ENCODE measurements at places on chromosomes 1 and 21. TPM values are rescaled to one million over a fixed set of nuclear protein-coding genes. Genes with fewer than 3 reads are reported as not detected.

GRCh38 chr1:3672231-3672970, 20.1 kb downstream of the TP73 start:
- no peak for DNase-seq

GRCh38 chr1:54407154-54407403, 885 bp upstream of the SSBP3 start:
- no peak for DNase-seq

GRCh38 chr1:175217721-175218531, 25.4 kb upstream of the KIAA0040 start:
- no peak for DNase-seq

The NUF2 gene
- 0.47 TPM for polyA plus RNA-seq

DNA sequence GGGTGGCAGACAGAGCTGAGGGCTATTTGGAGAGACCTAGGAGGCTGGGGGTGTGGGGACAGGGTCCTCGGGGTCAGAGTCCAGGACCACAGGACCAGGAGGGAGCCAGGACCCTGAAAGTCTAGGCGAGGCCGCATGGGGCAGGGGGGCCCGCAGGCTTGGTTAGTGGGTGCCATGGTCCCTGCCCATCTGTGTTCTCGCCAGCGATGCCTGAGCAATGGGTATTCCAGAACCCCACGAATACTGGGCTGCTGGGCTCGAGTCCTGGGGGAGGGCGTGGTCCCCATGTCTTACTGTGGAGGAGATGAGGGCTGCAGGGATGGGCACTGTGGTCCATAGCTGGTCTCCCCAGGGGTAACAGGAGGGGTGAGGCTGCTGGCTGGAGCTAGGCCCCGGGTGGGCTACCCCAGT, 2.0 kb downstream of the KRTAP10-6 start:
- DNase-seq, result no peak

GRCh38 chr1:30627206-30627605, 96.2 kb downstream of the MATN1 start:
- DNase-seq, result no peak

DNA sequence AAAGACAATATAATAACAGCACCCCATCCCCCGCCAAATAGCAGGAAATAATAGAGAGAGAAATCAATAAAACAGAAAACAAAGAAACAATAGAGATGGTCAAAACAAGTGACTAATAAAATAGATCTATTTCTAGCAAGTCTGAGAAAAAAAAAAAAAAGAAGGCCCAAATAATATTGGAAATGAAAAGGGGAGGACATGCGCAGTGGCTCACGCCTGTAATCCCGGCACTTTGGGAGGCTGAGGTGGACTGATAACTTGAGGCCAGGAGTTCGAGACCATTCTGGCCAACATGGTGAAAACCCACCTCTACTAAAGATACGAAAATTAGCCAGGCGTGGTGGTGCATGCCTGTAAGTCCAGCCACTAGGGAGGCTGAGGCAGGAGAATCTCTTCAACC, 18.5 kb upstream of the HCRTR1 start:
- DNase-seq, result no peak

DNA sequence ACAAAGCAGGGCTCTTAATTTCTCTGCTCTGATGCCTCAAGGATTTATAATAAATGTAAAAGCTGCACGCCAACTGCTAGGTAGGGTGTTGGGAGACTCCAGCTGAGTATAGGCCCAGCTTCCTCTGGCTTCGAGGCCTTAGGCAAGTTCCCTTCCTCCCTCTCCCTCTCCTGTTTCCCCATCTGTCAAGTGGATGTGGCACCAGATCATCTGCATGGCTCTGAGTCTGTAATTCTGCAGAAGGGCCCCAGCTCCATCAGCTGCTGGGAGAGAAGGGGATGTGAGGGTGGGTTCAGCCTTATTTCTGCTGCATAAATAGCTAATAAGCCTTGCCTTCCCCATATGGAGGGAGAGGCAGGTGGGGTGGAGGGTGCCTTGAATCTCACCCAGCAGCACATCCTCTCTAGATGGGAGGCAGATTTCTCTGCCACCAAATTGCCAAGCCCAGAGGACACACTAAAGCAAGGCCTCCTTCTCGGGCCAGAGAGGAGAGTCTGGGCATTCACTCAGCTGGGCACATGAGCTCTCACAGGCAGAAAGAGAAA, 3.8 kb downstream of the TRIM62 start:
- no peak for DNase-seq

DNA sequence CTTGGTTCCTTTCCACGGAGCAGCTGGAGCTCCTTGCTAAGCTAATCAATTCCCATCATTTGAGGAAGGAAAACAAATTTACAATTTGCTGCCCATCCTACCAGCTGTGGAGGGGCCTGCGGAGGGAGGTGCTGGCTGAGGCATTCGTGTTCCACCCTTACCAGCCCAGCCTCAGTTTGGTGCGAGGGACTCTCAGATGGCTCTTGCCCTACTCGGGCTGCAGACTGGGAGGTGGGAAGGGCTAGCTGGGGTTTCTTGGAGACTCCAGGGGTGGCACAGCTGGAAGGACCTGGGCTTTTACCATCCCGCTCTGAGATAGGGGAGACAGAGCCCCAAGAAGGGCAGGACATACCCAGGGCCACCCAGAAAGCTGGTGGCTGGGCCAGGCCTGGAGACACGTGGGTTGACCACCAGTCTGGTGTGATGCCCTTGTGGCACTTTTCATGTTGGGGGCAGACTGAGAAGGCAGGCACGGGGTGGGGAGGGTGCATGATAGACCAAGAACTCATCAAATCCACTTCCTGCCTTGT, 17.7 kb downstream of the DISP3 start:
- DNase-seq, result no peak

The CSRP1 gene
- 783 TPM for polyA plus RNA-seq

DNA sequence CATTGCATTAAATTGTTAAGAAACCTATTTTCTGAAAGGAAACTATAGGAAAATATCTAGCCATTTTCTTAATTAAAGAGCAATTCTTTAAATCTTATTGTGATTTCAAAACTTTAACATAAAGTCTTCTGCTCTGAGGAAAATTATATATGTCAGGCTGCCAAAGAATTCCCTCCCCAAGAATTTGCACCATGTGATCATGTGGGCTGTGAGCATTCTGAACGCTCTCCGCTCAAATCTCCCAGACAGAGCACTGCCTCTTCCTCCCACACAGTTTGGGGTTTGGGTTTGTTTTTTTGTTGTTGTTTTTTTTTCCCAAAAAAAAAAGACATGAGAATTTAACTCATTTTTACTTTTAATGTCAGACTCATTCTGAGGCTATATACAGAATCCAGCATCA, 155.9 kb upstream of the PALMD start:
- no peak for DNase-seq

- DNase-seq, result no peak
Observed at GRCh38 chr1:12014141-12014991, 4.9 kb upstream of the MIIP start.

- DNase-seq, result no peak
Observed at GRCh38 chr1:191690931-191691330, 467.3 kb upstream of the RGS18 start.

DNA sequence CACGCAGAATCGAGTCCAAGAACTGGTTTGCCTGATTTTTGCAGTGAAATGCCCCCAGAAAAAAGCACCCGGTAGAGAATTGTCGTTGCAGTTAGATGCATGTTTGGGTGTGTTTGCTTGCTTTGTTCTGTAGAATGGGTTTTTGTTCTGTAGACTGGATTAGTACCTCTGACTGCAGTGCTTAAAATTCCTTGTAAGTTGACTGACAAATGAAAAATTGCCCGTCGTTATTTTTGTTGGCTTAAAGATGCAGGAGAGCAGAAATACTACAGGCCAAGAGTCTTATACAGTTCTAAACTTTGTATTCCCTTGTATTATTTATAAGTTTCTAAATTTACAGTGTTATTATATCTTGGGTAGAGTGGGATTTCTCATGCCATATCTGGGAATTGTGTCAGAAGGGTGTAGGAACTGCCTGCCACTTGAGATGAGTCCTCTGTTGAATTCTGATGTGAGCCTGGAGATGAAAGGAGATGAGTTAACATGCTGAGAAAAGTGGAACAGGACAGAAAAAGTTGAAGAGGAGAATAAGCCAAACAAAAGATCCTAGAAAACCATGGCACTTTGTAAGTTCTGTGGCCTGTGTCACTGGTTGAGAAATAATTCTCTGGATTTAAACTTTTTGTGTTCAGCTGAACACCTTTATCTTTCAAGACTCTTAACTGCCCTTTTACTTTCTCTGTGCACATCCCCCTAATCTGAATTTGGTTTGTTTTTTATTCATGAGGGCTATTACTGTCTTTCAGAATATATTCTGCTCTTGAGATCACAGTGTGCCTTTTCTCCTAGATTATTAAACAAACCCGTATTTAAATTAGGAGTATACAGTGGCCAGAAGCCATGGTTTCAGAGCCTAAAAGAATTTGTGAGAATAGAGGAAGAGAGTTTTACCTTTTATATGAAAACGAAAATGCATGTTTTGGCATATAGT, 1.4 kb downstream of the DESI2 start:
- DNase-seq, result no peak

DNA sequence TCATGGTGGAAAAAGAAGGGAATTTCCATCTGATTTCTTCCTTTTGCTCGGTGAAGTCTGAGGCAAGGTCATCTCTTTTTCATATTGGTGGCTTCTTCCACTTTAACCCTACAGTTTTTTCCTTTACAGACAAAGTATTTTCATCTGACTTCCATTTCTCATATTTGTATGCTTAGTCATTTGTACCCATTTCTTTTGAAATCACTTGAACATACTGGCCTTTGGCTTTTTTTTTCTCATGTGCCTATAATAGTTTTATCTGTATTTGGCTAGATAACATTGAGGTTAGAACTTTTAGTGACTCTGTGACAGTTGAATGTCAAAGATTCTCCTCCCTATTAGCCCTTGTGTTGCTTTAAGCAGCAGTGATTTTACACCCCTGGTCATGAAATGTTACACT, 27.7 kb downstream of the IL12RB2 start:
- DNase-seq, result no peak

- DNase-seq, result no peak
Observed at GRCh38 chr1:102757363-102757762, 351.0 kb downstream of the COL11A1 start.

The MIXL1 gene
- polyA plus RNA-seq, result 0.23 TPM

GRCh38 chr1:175597969-175598765, 145.2 kb downstream of the TNR start:
- no peak for DNase-seq

DNA sequence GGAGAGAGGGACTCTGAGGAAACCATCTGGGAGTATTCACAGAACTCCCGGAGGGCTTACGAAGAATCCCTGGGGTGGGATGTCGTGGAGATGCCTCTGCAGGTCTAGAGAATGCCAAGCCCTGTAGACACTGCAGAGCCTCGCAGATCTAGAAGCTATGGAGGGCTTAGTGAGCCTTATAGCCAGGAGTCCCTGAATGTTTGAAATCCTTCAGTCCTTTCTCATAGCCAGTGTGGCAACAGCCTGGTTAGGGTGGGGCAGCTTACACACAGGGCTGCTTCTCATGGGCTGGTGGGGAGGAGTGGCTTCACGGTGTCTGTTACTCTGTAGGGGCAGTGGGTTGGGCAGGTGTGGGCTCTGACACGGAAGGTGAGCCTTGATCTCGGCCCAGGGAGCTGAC, 44.2 kb upstream of the KDM4A start:
- no peak for DNase-seq

DNA sequence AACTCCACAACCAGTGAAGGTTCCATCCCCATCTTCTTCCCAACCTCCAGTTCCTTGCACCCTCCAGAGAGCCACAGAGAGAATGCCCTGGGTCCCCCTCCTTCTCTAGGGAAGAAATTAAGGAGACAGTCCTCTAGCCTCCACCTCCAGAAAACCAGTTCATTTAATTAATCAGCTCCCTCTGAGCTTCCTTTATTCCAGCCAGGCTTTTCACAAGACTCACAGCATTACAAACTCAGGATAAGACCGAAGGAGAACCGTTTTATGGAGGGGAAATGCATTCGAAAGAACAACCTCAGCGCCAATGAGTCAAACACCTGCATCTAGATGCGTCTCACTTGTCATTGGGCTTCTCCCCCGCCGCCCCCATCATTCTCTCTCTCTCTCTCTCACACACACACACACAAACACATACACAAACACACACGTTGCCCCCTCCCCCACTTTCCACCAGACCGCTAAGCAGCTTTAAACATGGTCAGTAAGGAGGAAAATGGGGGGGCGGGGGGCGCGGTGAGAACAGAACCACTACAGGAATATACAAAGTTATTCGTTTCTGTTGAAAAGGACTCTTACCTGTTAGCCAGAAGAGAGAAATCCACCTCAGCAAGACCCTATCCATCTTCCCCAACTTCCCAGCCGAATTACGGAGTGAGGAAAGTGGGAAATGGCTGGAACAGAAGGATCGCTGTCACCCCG, 544 bp downstream of the ILDR2 start:
- DNase-seq, result no peak

- no peak for DNase-seq
Observed at GRCh38 chr1:184810735-184811343, 56.2 kb upstream of the EDEM3 start.

DNA sequence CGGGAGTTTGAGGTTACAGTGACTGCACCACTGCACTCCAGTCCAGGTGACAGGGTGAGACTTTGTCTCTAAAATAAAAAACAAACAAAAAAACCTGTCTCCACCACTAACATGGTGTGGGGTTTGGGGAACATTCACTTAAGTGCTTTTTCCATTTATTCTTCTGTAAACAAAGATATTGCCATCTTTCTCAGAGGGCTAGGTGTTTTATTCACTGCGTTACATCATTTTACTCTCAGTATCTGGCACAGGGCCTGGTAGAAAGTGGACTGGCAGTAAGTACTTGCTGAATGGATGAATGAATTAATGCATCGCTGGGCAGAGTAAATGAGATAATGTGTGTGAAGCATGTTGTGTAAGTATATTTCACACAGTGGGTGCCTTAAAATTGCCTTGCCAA, 20.1 kb downstream of the KIAA0040 start:
- no peak for DNase-seq

The ADAM30 gene
- not detected for polyA plus RNA-seq

The OR10R2 gene
- not detected for polyA plus RNA-seq

- no peak for DNase-seq
Observed at GRCh38 chr1:59409986-59410385, 113.1 kb downstream of the FGGY start.

DNA sequence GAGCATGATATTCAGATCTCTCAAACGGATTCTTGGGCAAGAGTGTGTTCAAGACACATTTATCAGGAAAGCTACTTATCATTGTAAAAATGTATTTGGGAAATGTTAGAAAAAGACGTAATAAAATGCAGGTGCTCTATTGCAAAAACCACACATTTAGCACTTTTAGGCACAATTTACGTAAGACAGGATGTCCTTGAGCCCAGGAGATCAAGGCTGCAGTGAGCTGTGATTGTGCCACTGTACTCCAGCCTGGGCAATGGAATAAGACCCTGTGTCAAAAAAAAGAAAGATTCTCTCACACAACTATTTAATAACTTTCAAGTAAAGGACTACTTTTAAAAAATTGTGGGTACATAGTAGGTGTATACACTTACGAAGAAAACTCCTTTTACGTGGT, 18.4 kb downstream of the SLC25A33 start:
- no peak for DNase-seq

GRCh38 chr1:218297867-218298266, 12.8 kb downstream of the RRP15 start:
- no peak for DNase-seq

- peak; percentile 70 for DNase-seq
Observed at GRCh38 chr1:64471218-64472039, 1.5 kb downstream of the CACHD1 start.

- DNase-seq, result no peak
Observed at GRCh38 chr21:14405962-14406361, 23.0 kb upstream of the HSPA13 start.

The DMRTA2 gene
- polyA plus RNA-seq, result not detected

Data from ovary (tissue), 10 donors.